T-helper 17 cell (primary cell): ENCODE measurements at places on chromosomes 11 and 22.
A peak's percentile ranks its signal among the peaks of the same experiment; 100 is the strongest.

DNA sequence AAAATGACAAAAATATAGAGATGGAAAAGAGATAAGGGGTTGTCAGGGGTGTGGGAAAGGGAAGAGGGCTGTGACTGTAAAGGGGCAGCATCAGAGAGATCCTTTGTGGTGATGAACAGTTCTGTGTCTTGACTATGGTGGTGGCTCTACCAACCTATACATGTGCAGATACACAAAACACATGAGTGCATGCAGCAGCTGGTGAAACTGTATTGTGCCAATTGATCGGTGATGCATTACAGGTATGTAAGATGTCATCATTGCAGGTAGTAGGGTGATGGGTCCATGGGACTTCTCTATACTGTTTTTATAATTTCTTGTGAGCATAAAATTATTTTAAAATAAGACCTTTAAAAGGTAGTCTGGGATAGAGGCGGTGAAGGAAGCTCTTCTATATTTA, 24.1 kb upstream of the ZDHHC13 start:
- DNase-seq = no peak

DNA sequence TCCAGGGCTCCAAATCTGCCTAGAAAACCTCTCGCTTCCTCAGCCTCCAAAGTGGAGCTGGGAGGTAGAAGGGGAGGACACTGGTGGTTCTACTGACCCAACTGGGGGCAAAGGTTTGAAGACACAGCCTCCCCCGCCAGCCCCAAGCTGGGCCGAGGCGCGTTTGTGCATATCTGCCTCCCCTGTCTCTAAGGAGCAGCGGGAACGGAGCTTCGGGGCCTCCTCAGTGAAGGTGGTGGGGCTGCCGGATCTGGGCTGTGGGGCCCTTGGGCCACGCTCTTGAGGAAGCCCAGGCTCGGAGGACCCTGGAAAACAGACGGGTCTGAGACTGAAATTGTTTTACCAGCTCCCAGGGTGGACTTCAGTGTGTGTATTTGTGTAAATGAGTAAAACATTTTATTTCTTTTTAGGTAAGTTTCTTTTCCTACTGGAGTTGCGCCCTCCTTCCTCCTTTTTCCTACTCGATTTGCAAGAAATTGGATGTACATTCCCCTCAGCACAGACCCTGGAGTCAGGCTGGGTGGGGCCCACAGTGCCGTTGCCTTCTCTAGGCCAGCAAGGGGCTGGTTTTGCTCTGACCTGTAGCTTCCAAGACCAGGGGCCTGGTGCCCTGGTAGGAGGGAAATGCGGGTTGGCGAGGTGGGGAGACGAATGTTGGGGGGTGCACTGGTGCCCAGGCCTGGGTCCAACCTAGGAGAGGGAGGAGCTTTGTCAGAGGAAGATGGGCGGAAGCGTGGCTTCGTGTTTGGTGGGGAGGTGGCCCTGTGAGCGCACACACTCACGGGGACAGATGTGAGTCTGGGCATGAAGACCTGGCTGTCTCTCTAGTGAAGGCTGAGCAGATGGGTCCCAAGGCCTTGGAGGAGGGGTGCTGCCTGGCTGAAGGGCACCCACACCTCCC, 50.6 kb downstream of the ST14 start:
- no peak for DNase-seq

- DNase-seq = peak; percentile 73
Observed at GRCh38 chr22:24423519-24424000, 3.8 kb upstream of the ADORA2A start.

DNA sequence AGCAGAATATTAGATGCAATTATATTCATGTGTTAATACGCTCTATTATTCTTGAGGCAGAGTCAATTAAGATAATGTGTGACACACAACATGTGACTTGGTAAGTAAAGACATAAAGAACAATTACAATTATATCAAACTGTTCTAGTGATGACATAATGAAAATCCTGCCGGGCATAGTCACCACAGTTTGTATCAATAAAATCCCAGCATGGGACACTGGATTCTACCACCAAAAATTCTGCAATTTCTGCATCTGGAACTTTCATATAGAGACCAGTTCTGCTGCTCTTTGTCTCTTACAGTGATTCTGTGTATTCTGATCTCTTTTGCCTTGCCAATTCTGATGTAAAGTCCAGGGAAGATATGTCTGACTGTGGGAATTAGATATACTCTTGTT, 495.6 kb upstream of the LRRC4C start:
- DNase-seq = no peak

DNA sequence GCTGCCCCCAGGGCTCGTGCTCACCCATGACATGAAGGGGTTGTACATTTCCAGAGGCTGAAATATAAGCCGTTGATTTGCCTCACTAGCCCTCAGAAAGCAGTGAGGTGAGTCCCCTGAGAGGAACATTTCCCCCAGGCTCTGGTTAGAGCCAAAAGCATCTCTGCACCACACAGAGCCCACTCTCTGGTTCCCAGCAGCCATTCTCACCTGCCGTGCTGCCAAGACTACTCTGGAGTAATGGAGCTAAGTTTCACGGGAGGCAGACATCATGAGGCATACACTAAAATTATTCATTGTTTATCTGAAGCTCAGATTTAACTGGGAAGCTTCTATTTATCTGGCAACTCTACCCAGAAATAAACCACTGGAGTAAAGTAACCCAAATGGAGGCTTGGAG, 40.8 kb downstream of the CACNA1I start:
- DNase-seq = no peak
